ENCODE measurements at places on chromosomes 11 and 22.

- no peak for DNase-seq
These were observed 4.6 kb upstream of the MICAL3 start for GRCh38 chr22:18028817-18029527.

DNA sequence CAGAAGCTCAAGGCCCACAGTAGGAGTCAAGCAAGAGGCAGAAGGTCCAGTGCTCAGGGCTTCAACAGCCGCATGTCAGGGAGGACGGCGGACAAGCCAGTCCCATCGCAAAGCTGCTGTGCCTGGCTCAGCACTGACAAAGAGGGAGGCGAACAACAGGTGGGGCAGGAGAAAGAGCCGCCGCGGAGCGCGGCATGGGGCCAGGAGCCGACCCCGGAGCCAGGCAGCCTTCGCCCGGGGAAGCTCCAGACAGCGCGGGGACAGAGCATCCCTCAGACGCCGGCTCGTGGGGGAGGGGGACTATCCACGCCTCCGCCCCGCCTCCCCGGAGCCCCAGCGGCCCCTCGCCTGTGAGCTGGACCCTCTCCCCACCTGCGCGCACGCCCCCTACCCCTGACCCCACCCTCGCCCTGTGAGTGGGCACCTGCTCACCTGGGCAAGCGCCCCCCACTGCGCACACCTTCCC is 369 bp downstream of the DHCR7 start:
- no peak for DNase-seq

DNA sequence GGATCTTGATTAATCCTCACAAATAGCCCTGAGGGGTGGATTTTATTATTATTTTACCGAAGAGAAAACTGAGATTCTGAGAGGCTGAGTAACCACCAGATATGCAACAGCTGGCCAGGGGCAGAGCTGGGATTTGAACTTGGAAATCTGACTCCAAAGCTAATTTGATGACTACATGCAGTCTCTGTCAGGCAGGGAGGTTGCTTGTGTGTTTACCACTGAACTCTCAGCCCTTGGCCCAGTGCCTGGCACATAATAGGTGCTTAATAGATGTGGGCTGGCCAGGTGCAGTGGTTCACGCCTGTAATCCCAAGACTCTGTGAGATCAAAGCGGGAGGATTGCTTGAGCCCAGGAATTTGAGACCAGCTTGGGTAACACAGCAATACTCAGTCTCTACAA is 121.7 kb upstream of the CRYBB3 start:
- no peak for DNase-seq

- DNase-seq: no peak
These were observed 32.0 kb downstream of the TMEM184B start for GRCh38 chr22:38240734-38241252.

DNA sequence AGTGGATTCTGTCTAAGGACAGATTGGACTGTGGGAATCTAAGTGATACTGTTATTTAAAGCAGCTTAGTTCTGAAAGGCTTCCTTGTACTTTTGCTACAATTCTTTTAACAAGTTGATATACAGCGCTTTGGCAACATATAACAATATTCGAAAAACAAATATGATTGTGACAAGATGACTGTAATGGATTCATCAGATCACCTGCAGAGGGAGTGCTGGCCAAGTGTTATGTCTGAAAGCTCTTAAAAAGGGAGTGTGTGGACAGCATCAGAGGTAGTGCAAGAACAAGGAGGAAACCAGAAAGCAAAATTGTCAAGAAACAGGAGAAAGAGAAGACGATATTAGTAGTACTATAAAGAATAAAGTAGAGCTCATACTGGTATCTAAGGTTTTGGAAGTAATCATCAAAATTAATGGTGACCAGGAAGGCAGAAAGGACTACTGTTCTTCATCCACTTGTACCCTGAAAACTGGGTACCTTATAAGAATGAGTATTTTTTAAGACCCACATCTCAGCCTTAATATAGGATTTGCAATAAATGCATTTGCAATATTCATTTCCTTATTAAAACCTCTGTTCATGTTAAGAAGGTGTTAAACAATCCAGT is 1112.0 kb upstream of the CCDC90B start:
- no peak for DNase-seq
